Esophagus mucosa (tissue), 1 donor: ENCODE measurements at places on chromosomes 6 and 20.

- no peak for ATAC-seq
Measured at GRCh38 chr6:126873351-126873750, 245.1 kb upstream of the RSPO3 start.

- ATAC-seq = peak; percentile 83
Measured at GRCh38 chr6:106098383-106099234, 12.5 kb downstream of the PRDM1 start.

- ATAC-seq = no peak
Measured at GRCh38 chr6:157632821-157633220, 190.2 kb upstream of the SNX9 start.

GRCh38 chr6:168226902-168227318, 92.7 kb downstream of the DACT2 start:
- no peak for ATAC-seq

GRCh38 chr6:45445364-45445748, 67.6 kb upstream of the SUPT3H start:
- ATAC-seq = no peak

DNA sequence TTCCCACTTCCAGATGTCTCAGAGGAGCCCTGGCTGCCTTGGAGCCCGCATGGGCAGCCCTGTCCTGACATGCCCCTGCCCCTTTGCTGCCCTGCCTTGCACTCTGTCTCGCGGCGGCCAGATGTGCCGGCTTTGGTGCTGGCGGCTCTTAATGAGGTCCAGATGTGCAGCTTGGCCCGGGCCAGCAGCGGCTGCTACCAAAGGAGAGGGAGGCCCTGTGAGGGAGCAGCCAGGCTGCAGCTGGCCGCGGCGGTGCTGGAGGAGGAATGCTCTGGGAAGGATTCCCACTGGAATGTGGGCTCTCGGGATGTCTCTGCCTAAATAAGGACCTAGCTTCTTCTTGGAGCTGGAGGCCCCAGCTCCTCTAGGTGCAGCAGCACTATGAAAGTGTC, 72.4 kb downstream of the FGD2 start:
- ATAC-seq = peak; percentile 66

DNA sequence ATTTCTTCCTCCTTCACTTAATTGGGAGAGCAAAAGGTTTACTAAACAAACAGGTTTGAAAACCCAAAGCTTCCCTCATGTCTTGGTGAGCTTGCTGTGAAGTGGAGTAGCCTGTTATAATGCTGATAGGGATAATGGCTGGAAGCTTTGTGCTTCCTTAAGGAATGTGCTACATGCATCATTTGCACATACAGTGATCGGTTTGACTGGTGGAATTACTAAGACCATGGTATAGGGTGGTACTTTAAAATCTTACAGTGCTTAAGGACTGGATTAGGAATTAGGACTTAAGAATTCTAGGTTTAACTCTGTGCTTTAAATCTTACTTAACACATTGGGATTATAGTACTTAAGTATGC, 75.7 kb downstream of the ARID1B start:
- no peak for ATAC-seq

GRCh38 chr6:84526631-84527030, 237.8 kb downstream of the TBX18 start:
- no peak for ATAC-seq

GRCh38 chr20:3681931-3682781, at the start of gene ADAM33:
ADAM33 (minus strand) TSS chr20:3682010; CDS start chr20:3682004, 6 bp downstream.
- ATAC-seq = peak; percentile 14

DNA sequence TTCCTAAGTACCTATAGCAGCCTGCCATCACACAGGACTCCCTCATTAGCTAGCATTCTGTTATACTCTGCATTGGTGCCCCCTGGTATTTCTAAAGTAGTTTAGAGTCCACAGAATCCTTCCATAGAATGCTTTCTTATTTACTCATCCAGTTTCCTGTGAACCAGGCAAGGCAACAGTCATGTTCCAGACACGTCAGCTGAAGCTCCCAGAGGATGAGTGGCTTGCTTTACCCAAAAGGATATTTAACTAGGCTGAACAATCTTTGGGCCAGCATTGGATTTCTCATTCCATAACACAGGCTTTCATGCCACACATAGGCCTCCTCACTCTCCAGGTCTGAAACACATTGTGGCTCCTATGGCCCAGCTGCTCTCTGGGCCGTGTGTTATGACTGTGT, 203.8 kb upstream of the MAP3K7 start:
- ATAC-seq = no peak

- no peak for ATAC-seq
Measured at GRCh38 chr6:96211341-96211740, 195.6 kb downstream of the FUT9 start.

GRCh38 chr6:127737009-127737486, 160.1 kb downstream of the C6orf58 start:
- ATAC-seq = peak; percentile 75

- ATAC-seq = no peak
Measured at GRCh38 chr6:123316733-123317323, 319.9 kb downstream of the TRDN start.

GRCh38 chr6:284486-284885, 7.8 kb upstream of the DUSP22 start:
- no peak for ATAC-seq

DNA sequence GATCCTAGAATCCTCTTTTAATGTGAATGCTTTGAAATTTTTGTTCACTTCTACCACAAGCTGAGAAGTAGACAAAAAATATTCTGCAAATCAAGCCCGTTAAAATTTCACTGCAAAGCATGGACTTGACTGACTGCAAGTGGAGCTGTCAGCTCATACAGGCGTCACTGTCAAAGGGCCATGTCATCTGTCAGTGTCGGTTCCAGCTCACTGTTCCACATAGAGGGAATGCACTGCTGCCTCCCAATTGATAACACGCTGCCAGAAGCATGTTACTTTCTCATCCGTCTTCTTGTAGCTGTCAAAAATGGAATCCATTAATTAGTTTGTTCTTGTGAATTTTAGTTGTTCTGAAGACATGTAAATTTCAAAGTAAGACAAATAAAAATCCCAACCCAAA, 50.4 kb upstream of the FBXL4 start:
- no peak for ATAC-seq

- ATAC-seq = no peak
Measured at GRCh38 chr20:15113144-15113773, 775.8 kb upstream of the FLRT3 start.

DNA sequence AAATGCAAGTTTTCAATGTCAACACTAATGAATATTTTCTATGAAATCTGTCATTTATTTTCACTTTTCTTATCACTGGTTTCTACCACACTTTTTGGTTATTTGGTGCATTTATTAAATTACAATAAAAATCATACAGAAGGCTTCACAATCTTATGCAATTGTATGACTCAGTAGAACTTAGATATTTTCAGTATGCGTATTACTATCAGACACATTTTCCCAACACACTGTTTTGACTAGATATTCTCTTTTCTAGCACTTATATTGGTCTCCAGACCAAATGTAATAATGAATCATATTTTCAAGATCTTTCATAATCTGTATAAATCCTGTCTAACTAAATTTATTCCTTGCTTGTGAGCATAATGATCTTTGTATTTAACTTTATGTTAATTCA, 74.1 kb downstream of the FAM83B start:
- no peak for ATAC-seq

DNA sequence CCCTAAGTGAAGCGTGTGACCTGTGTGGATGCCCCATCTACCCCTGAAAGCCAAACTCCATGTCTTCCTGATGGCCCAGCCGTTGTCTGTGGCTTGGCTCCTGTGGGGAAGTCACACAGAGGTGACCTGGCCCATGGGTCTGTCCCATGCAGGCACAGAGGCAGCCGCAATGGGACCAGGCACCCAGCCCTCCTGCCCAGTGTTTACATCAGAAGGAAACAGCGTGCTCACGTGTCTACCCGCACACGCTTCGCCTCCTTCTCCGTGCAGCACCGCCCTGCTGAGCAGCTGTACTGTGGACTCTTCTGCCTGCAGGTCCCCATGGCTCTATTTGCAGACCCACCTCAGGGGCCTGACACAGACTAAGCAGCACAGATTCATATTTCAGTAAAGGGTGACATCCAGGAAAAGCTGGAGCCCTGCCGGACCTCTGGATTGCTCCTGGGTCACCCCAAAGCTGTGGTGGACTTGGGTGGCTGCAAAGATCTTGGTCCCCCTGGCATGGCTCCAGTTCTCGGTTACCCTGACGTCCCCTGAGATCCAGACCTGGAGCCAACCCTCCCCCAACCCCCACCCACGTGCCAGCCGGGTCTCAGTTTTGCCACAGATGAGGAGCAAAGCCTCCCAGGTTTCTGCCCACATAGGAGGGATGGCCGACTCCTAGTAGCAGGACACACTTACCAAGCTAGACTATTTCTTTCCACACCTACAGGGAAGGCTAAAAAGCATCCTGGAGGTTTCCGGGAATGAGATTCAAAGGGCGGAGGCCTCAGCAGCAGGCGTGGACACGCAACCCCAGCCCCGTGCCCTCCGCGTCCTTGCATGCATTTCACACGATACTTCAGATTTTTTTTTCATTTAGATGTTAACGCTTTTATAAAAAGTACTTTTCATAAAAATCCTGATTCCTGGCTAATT, 120.3 kb downstream of the CDH4 start:
- no peak for ATAC-seq

DNA sequence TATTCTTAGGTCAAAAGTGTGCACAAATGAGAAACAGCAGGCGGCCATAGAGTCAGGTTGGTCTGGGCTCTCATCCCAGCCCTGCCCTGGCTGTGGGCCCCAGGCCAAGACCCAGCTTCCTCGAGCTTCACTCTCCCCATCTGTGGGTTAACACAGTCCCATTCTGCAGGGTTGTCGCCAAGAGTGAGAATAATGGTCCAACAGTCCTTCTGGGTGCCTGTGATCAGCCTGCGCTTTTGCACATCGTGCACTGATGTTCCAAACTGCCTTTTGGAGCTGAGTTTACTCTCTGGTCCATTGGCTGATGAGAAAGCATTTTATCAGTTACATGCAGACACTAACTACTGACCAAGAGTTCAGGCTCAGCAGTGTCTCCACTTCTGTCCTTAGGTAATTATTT, 82.6 kb downstream of the INSM1 start:
- no peak for ATAC-seq

GRCh38 chr20:32743237-32744112, at the start of gene COMMD7:
COMMD7 (minus strand) TSS chr20:32743467; CDS start chr20:32743391, 76 bp downstream.
- ATAC-seq = peak; percentile 75

DNA sequence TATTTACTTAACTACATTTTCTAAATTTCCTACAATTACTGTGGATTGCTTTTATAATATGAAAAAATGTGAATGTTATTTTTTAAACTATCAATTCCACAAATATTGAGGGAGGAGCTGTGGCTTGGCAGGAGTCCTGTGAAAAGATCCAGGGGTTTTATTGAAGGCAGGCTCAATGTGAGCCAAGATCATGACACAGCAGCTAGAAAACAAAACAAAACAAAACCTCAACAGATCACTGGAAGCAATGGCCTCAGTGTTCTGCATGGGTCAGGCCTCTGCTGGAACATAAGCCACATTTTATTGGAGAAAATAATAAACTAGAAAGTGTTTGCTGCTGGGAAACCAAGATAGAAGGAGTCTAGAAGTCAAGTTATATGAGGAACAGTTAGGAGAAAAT, 19.4 kb upstream of the RCAN2 start:
- no peak for ATAC-seq

- ATAC-seq = no peak
Measured at GRCh38 chr20:22342410-22342809, 242.0 kb downstream of the FOXA2 start.

GRCh38 chr6:165543781-165544180, 119.3 kb downstream of the PDE10A start:
- no peak for ATAC-seq

DNA sequence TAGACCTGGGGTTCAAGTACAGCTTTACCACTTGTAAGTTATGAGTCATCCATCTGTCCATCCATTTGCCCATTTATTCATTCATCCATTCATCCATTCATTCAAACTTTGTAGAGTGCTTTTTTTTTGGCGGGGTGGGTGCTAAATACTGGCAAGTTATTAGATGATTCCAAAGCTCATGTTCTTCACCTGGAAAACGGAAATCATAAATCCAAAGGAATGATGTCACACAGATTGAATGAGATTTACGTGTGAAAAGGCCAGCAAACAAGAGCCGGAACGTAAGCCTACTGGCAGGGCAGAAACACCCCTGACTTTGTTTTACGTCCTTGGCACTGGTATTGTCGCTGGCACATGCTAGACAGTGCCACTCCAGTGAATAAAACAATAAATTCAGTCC, 480.9 kb upstream of the CHD6 start:
- ATAC-seq = no peak

GRCh38 chr6:159450815-159451465, 242.1 kb downstream of the SOD2 start:
- no peak for ATAC-seq

GRCh38 chr6:13177664-13178063, 150.7 kb downstream of the TBC1D7 start:
- ATAC-seq = no peak

DNA sequence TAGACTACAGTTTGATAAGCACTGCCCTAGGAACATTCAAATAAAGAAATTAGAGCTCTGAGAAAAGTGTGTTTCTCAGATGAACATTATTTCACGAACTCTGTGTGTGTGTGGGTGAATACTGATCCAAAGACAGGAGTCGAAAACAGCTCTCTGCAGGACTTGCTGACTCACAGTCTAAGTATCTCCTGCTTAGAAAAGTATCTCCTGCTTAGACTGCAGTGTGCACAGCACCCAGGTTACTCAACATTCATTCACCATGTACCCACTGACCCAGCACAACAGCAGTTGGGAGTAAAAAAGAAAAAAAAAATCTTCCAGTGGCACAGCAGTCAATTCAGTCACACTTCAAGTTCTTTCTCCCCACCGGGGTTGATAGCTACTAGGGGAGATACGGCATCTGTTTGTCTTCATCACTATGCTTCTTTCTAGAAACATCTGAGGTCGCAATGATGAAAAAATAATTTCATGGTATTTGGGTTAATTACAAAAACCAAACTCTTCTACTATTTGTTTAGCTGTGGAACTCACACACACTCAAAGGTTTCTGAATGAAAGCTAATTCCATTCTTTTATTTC, 48.0 kb downstream of the GCLC start:
- peak; percentile 62 for ATAC-seq

GRCh38 chr20:40325006-40325568, 363.9 kb downstream of the MAFB start:
- no peak for ATAC-seq

GRCh38 chr20:17761604-17762003, 61.8 kb downstream of the BANF2 start:
- ATAC-seq = no peak

GRCh38 chr6:130421585-130421984, 55.8 kb downstream of the TMEM200A start:
- ATAC-seq = no peak

DNA sequence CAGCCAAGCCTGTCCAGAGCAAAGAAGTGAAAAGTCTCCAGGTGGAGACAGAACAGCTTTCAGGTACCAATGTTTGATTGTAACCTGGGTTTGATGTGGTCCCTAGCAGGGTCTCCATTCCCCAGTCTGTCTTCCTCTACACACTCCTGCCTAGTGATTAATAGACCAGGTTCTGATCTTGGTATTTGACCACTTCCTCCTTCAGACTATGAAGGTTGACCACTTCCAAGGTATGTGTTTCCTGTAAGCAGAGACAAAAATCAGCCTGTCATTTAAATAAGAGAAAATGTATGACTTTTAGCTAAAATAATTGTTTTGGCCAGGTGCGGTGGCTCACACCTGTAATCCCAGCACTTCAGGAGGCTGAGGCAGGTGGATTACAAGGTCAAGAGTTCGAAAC, 41.8 kb upstream of the TOP1 start:
- ATAC-seq = no peak

GRCh38 chr6:13680448-13680968, 31.1 kb downstream of the RANBP9 start:
- no peak for ATAC-seq

- no peak for ATAC-seq
Measured at GRCh38 chr6:85392379-85392778, 57.5 kb upstream of the NT5E start.
